ENCODE measurements at places on chromosomes 1 and 21. TPM values are rescaled to one million over a fixed set of nuclear protein-coding genes. Genes with fewer than 3 reads are reported as not detected.

The KRTAP19-3 gene
- total RNA-seq, result not detected

The KCNJ9 gene
- total RNA-seq, result not detected

The LRRC3 gene
- total RNA-seq, result 15.6 TPM

DNA sequence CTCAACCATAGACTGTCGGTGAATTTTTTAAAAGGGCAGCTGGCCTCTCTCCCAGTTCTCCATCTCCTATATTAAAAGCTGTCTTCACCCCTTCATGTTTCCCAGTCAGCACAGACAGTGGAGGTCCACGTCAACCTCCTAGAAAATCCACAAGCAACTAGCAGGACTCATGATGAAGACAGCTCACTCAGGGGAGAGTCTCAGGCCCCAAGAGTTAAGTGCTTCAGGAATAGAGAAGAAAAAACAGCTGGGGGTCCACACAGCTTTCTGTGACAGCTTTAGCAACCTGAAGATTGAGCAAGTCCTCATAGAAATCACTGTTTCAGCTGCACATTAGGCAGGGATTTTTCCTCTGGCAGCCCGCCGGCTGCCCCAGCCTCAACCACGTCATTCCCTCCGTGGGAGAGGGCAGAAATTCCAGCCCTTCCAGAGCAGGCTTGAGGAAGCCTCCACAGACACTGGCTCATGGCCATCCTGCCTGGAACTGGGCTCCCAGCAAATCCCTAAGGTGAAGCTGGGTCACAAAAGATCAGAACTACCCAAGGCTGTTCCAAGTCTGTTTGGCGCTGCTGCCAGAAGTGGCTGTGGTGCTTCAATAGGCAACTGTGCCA lies 15.2 kb downstream of the GPR161 start:
- peak; percentile 70 for DNase-seq

DNA sequence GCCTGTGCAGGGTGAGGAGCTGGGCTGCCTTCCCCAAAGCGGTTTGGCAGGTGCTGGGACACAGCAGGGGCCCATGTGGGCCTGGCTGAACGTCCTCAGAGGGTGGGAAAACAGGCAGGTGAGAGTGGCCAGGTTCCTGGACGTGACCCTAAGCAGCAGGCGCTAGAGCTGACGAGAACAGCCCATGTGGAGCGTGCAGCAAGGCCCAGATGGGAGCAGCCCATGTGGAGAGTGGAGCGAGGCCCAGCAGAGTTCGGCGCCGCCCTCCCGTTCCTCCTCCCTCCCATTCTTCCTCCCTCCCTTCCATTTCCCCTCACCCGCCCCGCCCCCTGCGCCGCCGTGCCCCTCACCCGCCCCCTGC lies 314.4 kb upstream of the VAMP3 start:
- DNase-seq, result no peak

GRCh38 chr1:58412071-58412580 lies 134.4 kb downstream of the OMA1 start:
- DNase-seq, result no peak

- DNase-seq, result no peak
These were observed at the start of gene AIRE for GRCh38 chr21:44285138-44285992. TSS of gene AIRE (plus strand) at chr21:44285876. CDS start at chr21:44286007, 131 bp downstream.

DNA sequence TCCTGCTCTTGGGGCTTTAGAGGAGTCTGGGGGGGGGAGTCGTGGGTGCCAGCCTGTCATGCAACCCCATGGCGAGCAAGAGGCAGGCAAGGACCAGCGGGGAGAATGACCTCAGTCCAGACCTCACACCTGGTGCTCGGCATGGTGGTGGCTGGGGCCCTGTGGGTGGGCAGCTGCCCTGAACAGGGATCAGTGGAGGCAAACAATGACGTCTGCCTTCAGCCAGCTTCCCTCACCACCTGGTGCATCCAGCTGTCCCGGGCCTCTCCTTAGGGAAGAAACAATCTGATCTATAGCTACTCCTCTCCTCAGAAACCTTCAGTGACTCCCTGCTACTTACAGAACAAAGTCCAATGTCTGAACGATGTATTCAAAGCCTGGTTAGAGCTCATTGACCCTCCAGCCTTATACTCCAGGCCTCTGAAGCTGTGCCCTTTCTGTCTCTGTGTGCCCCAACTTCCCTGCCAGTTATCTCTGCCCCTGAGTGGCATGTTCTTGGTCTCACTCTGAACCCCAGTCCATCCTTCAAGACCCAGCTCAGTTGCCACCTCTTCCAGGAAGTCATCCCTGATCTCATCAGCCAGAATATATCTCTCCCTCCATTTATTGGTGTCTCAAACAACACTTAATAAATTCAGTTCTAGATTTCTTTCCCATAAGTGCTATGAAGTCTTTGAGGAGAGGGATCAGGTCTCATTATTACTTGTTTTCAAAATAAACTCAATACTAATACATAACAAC lies 6.6 kb downstream of the PADI2 start:
- no peak for DNase-seq

DNA sequence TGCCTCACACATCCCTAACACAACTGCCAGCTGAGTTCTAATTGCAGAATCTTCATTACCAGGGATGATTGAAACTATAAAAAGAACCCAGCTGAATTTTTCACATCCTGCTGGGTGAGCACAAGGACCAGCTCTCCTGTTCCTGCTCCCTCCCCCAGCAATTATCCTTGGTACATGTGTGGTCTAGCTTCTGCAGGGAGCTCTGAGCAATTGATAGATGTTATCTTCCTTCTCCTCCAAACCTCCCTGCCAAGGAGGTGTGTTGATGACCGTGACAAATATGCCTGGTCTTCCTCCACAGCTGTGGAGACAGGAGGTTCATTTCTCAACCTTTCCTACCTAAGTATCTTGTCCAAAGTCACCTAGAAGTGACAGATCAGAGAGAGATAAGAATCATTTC lies 65.3 kb upstream of the MAN1A2 start:
- DNase-seq, result no peak

GRCh38 chr1:87252406-87252805 lies 76.3 kb upstream of the LMO4 start:
- DNase-seq, result no peak

DNA sequence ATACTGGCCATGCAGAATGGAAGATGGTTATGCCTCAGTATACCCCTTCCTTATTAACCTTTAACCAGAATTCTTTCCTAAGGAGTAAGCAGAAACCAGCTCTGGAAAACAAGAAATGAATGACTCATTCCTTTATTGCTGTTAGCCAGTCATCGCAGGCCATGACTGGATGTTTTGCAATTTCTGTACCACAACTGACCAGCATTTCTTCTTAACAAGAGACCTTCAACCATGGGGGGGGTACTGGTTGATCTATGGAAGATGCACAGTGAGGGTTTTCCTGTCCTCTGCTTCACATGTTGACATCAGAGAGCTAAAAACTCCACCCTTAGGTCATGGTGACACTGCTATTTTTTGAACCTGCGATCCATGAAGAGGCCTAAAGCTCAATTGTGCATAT lies 28.0 kb upstream of the RNF2 start:
- DNase-seq, result no peak

GRCh38 chr1:102742426-102742825 lies 365.9 kb downstream of the COL11A1 start:
- DNase-seq, result no peak

GRCh38 chr1:154756793-154757548 lies 113.1 kb downstream of the KCNN3 start:
- no peak for DNase-seq

DNA sequence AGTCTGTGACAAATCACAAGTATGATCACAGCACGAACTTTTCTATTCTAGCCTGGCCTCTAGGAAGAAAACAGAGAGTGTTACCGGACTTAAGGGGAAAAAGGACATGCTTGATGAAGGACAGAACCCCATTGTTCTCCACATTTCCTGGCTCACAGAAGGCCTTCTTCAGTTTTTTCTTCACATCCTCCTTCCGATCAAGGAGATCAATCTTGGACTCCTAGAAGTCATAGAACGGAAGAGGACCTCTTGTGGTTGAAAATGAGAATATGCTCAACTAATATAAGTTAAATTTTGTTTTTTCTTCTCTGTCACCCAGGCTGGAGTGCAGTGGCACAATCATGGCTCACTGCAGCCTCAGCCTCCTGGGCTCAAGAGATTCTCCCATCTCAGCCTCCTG lies 30.3 kb downstream of the YARS1 start:
- DNase-seq, result no peak
